ENCODE measurements at places on chromosomes 16 and 17.

DNA sequence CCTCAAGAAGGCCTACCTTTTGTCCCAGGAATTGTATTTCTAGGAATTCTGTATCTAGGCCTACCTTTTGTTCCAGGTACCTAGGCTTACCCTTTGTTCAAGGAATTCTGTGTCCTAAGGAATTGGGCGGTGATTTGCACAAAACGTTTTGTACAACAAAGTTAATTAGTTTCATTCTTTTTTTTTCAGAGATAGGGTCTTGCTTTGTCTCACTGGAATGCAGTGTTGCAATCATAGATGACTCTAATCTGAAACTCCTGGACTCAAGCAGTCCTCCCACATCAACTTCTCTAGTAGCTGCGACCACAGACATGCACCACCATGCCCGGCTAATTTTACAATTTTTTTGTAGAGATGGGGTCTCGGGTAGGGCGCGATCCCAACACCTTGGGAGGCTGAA, 7.0 kb downstream of the CDR2L start:
- DNase-seq: no peak

DNA sequence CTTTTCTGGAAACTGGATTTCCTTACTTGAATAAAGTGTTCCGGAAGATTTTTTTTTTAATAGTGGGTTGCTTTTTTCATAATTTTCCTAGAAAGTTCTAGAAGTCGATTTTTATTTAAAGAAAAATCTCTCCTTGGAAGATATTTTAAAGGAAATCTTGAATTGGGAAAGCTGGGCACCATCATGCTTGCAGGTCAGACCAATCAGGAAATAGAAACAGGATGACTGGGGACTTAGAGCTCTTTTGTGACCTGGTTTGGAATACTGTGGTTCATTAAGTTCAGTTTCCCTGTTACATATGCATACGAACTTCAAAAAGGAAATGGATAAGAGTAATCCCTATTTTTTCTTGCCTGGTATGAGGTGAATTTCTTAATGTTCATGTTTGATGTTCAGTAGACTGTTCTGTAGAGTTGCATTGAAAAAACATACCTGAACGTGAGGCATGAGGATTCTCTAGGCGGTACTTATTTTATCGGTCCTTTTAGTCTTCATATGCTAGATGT, 1.2 kb downstream of the NFATC3 start:
- DNase-seq: no peak

- no peak for DNase-seq
These were observed 975 bp downstream of the CHD9 start for GRCh38 chr16:53055541-53056391.

- DNase-seq: peak; percentile 45
These were observed 1717.0 kb downstream of the TP53TG3F start for GRCh38 chr16:35176449-35176848.

DNA sequence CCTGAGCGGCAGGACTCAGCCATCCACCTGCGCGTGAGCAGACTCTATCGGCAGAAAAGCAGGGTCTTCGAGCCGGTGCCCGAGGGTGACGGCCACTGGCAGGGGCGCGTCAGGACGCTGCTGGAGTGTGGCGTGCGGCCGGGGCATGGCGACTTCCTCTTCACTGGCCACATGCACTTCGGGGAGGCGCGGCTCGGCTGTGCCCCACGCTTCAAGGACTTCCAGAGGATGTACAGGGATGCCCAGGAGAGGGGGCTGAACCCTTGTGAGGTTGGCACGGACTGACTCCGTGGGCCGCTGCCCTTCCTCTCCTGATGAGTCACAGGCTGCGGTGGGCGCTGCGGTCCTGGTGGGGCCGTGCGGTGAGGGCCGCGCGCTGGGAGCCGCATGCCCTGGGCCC, 14.9 kb downstream of the METRNL start:
- no peak for DNase-seq

- peak; percentile 91 for DNase-seq
These were observed 21.4 kb upstream of the ABR start for GRCh38 chr17:1201132-1201702.

DNA sequence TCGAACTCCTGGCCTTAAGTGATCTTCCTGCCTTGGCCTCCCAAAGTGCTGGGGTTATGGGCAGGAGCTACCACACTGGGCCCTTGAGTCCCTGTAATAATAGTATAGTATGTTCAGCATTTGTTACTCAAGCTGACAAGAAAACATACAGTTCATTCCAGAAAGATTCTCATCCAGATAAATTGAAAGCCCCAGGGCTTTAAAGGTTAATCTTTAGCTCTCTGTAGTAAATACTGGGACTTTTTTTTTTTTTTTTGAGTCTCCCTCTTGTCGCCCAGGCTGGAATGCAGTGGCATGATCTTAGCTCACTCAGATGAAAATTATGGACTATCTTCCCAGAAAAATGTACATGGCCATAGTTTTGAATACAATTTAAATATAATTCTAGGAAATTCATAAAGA, 11.0 kb downstream of the BRCA1 start:
- no peak for DNase-seq

GRCh38 chr16:56961851-56962281, at the start of gene CETP:
Gene CETP, plus strand, starts transcription at chr16:56961950. Its CDS starts 30 bp downstream, at chr16:56961980.
- DNase-seq: peak; percentile 74
